ENCODE measurements at places on chromosomes 3 and 15.

DNA sequence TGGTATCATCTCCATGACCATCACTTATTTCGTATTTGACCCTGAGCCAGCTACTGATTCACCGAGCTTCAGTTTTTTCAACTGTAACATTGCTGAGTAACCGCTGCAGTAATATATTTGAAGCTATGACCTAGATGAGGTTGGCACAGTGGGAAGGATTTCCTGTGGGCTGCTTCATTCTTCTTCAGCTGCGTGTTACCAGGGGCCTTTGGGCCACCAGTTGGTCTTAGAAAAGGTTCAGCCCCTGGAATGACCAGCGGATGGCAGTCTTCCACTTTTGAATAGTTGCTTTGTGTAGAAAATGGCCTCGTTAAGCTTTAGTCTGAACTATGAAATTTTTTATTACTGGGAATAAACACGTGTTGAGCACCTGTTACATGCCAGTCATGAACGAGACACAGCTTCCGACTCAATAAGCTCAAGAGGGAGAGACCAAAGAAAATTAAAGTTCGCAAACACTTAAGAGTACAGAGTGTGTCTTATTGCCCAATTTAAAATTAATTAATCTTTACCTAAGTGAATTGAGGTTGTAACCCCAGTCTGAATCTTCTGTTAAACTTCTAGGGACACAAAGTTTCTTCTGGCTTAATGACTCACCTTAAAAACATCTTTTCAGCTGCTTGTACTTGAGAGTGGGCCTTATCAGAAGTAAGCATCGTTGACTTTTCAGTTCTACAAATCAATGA is 57.6 kb upstream of the NR2E3 start:
- DNase-seq: peak; percentile 19

DNA sequence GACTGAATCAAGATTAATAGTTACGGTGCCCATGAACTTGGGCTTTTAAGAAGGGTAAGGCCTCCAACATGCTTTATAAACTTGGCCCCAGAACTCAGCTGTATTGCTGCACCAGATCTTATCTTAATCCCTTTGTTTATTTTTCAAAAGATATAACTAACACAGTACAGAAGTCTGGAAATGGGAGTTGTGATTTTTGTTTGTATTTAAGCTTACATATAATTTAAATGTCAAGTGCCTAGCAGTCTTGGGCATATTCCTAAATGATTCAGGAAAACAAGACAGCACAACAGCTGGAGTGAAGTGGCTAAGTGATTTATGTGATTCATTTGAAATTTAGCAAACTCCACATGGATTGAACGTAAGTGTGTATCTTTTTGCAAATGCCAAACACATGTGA is 56.2 kb downstream of the NBEAL2 start:
- no peak for DNase-seq

GRCh38 chr15:28094732-28095521 is 4.2 kb downstream of the OCA2 start:
- peak; percentile 17 for DNase-seq

- no peak for DNase-seq
Observed at GRCh38 chr3:110804856-110805255, 266.8 kb upstream of the NECTIN3 start.

DNA sequence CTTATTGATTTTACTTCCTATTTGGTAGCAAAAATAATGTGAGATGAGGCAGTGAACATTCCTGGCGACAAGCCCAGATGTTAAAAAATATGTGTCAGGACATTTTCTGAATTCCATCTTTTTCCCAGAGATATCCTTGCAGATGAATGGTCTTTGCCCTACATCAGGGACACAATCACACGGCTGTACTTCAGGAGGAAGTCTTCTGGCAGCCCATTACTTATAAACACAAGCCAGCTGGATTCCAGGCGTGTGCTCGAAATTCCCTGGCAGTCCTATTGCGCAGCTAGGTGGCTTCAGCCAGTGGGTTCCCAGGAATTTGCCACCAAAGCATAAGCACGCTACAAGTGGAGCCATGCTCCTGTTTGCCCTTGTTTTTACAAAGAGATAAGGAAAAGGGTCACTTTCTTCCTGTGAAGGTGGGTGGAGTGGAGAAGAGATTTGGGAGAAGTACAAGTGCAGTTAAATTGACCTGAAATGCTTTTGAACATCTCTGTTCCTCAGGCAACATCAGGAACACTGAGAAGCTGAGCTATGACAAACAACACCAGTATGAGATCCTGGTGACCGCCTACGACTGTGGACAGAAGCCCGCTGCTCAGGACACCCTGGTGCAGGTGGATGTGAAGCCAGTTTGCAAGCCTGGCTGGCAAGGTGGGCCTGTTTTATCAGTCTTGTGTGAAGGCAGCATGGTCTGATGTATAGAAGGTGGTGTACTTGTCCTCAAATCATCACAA is 257.1 kb upstream of the TRIM42 start:
- no peak for DNase-seq

GRCh38 chr3:189914799-189915198 is 205.9 kb downstream of the P3H2 start:
- DNase-seq: no peak

- no peak for DNase-seq
Observed at GRCh38 chr15:25955628-25956027, 92.5 kb upstream of the ATP10A start.

GRCh38 chr3:46369675-46370132 is 1.0 kb upstream of the CCR5 start:
- DNase-seq: no peak

DNA sequence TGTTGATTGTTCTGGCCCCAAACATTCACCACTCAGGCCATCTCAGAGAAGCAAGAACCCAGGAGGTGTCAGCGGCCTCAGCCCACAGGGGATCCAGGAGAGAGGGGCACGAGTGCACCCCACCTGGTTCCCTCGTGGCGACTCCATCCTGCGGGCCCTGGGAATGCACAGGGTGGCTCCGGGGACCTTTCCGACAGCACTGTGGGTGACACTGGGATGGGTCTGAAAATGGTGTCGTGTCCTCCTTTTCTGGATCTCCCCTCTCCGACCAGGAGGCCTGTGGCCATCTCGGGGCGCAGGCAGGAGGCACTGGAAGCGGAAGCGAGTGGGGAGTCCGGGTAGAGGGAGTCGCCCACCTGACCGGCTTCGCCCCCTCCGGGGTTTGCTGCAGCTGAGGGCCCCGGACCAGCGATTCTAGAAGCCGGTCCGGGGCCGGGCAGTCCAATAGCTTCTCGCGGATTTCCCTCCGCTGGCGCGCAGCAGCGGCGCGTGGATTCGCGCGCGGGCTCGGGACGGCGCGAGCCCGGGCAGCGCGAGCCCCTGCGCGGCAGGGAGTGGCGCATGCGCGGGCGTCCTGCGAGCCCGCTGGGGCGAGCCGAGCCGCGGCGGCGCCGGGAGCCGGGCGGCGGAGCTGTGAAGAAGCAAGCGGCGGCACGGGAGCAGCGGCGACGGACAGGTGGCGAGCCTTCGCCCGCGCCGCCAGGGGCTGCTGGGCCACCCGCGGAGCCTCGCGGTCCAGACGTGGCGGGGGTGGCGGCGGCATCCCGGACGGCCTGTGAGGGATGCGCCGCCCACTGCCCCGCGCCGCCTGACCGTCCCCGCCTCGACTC is at the start of gene DOCK3:
Gene DOCK3 (plus strand): TSS at position 579 of the 830 bp plus-strand sequence. CDS start 337 bp downstream, outside the sequence.
- DNase-seq: peak; percentile 27

- no peak for DNase-seq
Observed at GRCh38 chr3:139460529-139460928, 15.8 kb downstream of the RBP2 start.

DNA sequence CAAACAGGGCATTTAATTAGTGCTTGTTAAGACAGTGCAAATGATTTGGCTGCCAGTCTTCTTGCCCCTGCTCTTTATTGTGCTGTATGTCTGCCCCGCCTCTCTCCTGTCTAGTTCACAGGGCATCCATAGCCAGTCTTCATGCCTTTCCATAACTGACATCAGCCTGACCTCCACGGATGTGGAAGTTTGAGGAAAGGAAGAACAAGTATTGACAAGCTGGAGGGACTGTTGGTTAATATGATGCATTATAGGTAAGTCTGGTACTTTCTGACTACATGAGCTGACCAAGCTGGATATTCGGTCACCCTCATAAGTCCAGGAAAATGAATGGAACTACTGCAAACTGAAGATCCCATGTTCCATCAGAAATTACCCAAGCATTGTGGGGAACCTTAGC is 325.9 kb downstream of the TIGIT start:
- no peak for DNase-seq

DNA sequence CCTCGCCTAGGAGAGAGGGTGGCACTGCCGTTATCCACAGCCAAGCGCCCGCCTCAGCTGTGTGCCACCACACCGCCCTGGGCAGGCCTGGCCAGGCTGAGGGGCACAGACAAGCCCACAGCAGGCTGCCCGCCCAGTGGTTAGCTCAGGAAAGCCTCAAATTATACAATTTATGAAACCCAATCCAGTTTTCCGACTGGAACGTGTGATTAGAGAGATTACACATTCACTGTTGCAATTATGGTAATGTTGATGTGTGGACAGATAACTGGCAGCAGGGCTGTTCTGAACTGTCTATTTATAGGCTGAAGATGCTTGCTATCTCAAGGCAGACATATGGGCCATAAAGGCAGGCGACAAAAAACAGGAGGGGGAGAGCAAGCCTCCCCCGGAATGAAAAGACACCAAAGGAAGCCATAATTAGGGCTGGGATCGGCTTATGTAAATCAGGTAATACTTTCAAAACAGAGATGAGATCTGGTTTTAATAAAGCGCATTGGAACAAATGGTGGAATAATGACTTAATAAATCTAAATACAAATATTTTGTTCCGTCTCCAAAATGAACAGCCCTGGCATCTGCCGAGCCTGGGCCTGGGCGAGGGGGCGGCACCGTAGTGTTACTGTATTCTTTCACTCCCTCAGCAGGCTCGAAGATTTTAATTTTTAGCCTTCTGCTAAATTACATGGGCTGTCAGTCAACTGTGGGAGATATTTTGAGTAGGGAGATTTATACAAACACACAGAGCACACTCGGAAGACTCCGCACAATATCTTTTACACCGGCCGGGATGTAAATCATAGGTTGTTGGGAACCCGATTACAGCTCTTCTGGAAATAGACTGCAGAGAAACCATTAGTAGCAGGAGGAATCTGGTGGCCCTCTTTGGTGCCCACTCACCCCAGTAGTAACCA is 103.1 kb upstream of the TLE3 start:
- DNase-seq: no peak

DNA sequence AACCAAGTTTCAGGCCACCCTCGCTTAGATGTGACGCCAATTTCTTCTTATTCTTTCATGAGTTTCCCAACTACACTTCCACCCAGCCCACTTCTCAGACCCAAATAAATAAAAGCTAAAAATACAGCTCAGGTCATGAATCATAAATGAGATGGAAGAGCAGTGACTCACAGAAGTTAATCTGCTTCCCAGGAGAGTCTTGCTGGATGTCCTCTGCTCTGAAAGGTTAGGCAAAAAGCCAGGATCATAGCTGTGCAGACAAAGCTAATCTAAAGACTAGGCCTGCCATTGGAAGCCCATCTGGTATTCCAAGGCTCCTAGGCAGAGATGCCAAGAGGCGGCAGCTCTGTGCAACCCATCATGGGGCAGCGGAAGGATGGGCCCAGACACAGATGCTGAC is 24.1 kb downstream of the SHC4 start:
- no peak for DNase-seq

DNA sequence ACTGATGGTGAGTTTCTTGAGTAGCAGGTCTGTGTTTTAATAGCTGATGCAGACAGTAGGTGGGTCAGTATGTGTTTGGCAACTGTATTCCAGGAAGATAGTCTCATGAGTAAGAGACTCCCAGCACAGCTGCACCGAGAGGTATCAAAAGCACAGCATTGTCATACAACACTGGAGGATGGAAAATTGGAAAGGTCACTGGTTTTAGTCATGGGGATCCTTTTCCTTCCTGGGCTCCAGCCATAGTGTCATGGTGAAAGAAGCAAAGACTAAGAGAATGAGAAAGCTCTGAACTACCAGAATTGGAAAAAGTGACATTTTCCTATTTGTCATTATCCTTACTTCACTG is 61.5 kb downstream of the P3H2 start:
- DNase-seq: no peak

DNA sequence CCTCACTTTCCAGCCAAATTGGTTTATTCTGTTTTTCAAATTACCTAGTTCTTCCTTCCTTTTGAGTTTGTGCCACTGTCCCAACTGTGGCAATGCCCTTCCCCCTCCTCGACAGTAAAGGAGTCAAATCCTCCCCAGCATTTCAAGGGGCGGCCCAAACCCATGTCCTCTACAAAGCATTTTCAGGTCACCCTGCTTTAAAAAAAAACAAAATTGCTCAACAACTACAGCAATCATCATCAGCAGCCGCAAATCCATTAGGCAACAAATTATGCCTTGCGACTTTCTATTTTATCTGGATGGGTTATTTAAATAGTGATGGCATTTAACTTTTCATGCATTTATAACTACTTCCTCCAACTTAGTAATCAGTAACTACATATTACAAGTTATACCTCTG is 32.7 kb downstream of the PLD1 start:
- no peak for DNase-seq

GRCh38 chr3:50112462-50112861 is 23.7 kb downstream of the RBM5 start:
- DNase-seq: no peak

DNA sequence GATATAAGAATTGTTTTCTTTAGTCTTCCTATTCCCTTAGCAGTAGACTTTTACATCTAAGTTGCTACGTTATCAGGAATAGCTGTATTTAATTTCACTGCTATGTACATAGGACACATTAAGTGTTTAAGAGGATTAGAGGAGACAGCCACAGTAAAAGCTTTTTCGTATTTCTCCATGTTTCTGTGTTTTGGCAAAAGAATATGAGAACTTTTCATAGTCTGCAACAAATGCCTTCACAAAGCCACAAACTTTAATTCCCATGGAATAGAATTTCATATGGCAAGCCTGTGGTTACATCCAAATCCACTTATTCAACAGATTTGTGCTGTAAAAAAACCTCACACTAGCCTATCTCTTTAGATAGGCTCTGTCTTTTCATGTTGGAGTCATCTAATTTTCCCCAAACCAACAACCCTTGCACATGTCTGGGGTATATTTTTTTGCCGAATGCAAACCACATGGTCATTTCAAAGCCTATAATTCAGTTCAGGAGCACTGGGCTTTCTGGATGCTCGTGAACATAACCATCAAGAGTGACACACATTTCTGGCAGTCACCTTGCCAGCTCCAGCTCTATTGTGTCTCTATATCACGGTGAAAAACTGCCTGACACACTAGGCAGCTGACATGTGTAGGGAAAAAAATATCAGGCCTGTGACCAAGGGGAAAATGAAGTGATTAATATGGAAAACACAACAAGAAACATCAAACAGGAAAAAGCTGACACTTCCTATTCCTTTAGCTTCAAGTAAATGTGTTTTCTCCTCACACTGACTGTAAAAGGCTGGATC is 19.2 kb downstream of the PLD1 start:
- DNase-seq: no peak
